ENCODE measurements at places on chromosomes 7 and 10.

- no peak for DNase-seq
Observed at GRCh38 chr7:23530405-23530804, 1.4 kb downstream of the TRA2A start.

GRCh38 chr7:2288503-2288902 is 25.7 kb downstream of the SNX8 start:
- DNase-seq, result no peak

- no peak for DNase-seq
Observed at GRCh38 chr7:32043688-32044087, 26.5 kb downstream of the PDE1C start.

GRCh38 chr10:94192974-94193373 is 169.8 kb downstream of the NOC3L start:
- no peak for DNase-seq

DNA sequence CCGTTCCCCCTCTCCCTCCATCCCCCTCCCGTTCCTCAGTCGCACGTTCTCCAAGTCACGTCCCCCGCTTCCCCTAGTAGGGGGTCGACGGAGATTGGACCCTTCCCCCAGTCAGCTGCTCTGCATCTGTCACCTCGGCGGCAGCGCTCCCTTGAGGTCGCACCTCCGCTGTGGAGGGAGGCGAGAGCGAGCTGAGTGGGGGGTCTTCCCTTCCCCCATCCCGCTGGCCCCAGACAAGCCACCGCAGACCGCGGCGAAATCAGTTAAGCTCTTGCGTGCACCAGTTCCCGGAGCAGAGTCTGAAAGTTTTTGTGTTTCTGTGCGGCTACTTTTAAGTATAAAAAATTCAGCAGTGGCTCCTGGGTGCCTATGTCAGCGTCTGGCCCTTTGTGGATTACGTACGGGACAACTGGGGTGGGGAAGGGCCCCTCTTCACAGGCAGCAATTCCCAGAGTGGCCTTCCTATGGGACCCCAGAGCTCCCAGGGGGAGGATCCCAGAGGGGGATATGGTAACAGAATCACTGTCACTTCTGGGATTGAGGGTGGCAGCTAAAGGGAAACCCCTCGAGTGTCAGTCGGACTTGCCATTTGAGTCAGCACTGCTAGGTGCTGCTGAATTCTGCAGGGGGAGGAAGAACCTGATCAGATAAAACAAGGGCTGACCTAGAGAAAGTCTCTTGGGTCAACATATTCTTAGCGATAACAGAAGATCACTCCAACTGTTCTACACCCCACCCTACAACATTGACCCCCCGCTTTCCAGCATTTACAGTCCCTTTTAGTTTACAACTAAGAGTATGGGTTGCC is 12.5 kb upstream of the DDIT4 start:
- DNase-seq, result peak; percentile 62

DNA sequence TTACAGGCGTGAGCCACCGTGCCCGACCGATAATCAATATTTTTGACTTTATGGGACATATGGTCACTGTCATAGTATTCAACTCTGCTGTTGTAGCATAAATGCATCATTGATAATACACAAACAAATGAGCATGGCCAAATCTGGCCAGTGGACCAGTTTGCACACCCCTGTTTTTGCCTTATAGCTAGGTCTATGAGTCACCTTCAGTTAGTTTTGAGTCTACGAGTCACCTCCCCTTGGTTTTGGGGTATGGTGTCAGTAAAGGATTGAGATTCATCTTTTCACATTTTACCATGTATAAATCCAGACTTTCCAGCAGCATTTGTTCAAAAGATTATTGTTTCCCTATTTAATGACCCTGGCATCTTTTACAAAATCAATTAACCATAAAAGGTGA is 362.5 kb upstream of the NRP1 start:
- DNase-seq, result no peak

DNA sequence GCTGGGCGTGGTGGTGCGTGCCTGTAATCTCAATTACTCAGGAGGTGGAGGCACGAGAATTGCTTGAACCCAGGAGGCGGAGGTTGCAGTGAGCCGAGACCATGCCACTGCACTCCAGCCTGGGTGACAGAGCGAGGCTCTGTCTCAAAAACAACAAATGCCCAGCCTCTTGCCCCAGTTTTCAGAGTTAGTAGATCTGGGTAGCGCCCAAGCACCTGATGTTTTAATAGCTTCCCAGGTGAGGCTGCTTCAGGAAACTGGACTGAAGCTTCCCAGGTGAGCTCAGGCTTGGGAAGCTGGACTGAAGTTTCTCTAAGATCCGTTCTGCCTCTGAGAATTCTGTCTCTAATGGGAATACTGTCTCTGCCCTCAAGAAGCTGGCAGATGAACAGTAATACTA is 12.2 kb downstream of the RPS24 start:
- no peak for DNase-seq

- no peak for DNase-seq
Observed at GRCh38 chr7:32163896-32164295, 93.7 kb upstream of the PDE1C start.

- DNase-seq, result no peak
Observed at GRCh38 chr7:8371742-8372141, 61.7 kb upstream of the NXPH1 start.

DNA sequence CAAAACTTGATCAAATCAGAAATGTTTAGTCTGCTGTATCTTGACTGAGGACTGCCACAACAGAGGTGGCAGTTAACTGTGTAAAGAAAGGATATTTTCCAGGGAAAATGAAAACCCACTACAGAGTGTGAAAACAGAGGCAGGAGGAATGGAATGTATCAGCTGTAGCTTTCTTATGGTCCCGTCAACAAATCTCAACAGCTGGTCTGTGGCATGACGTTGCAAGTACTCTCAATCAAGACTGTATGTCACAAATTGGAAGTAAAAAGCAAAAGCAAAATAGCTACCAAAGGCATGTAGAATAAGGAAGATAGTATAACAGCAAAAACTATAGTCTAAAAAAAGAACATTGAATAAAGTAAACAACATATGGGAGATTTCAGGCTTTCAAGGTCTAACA is 123.5 kb downstream of the KMT2C start:
- no peak for DNase-seq

DNA sequence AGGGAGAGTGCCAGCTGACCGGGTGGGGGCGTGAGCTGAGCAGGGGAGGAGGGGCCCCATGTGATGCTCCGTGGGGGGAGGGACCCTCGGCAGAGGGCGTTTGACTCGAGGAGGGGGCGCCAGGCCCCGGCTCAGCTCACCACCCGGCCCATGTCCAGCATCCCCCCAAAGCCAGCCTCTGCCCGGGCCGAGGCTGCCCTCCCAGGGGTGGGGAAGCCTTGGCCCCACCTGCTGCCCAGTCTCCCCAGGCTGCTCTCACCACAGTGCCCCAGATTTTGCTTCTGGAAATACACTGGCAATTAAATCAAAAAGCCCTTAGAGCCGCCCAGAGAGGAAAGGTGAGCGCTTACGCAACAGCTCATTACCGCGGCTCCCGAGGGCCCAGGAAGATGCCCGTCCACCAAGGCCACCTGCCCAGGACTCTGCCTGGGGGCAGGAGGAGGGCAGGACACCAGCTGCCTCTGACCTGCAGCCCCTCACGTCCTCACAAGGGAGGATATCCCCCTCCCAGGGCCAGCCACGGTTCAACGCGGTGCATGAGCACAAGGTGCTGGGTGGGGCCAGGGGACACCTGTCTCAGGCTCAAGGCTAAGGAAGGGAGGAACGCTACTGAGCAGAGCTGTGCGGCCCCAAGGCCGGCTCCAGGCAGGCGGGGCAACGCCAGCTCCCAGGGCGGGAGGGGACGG is 70.0 kb upstream of the INPP5A start:
- no peak for DNase-seq

DNA sequence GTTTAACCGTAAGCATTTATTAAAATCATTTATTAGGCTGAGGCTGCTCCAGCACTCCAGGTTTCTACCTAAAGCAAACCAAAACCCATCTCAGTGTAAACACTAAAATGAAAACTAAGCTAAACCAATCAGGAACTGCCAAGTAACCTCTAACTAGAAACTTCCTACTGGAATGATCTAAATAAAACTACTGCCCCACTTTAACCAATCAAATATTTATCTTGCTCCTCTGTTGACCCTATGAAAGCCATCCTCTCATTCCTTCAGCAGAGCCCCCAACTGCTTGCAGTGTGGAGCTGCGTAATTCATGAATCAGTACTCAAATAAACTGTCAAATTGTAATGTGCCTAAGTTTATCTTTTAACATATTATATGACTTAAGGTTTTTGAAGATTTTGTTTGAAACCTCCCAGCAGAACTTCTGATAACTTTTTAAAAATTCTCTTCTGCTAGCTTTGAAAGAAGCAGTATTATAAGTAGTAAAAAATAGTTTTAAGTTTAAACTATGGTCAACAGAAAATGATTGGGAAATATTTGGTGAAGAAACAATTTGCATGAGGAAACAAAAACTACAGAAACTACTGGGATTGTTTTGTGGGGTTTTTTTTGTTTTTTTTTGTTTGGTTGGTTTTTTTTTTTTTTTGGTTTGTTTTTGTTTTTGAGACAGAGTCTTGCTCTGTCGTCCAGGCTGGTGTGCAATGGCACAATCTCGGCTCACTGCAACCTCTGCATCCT is 47.4 kb downstream of the GPR37 start:
- no peak for DNase-seq

- DNase-seq, result no peak
Observed at GRCh38 chr7:70833726-70834125, 298.2 kb upstream of the GALNT17 start.

GRCh38 chr10:117754770-117755658 is 212.5 kb downstream of the EMX2 start:
- DNase-seq, result no peak

DNA sequence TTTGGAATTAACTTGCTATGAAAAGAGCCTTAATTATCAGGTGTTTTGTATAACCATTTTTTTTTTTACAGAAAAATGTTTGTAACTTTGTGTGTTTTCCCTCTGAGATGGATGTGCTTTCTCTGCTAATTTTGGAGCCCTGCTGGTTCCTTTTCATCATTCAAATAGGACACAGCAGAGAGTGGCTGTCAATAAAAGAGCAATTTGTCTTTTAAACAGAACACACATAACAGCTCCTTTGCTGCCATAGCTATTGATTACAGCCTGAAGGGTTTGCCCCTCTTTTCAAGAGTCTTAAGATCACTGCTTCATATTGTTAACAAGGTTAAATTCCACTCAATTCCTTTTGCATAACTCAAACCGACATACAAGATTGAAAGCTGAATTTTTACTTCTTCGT is 187.2 kb upstream of the MBL2 start:
- no peak for DNase-seq

DNA sequence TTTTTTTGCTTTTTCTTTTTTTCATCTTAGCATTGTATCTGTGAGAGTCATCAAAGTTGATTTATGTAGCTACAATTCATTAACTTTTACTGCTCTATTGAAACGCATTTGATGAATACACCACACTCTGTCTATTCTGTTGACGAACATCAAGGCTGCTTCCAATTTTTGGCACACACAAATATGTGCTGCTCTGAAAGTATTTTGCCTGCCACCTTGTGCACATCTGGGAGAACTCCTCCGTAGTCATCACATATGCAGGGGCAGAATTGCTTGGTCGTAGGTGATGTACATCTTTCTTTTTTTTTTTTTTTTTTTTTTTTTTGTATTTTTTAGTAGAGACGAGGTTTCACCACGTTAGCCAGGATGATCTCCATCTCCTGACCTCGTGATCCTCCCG is 796.8 kb downstream of the KCNMA1 start:
- no peak for DNase-seq

- DNase-seq, result no peak
Observed at GRCh38 chr10:124559372-124560132, 97.9 kb downstream of the LHPP start.

- DNase-seq, result no peak
Observed at GRCh38 chr10:47346581-47347302, 1.4 kb upstream of the RBP3 start.

DNA sequence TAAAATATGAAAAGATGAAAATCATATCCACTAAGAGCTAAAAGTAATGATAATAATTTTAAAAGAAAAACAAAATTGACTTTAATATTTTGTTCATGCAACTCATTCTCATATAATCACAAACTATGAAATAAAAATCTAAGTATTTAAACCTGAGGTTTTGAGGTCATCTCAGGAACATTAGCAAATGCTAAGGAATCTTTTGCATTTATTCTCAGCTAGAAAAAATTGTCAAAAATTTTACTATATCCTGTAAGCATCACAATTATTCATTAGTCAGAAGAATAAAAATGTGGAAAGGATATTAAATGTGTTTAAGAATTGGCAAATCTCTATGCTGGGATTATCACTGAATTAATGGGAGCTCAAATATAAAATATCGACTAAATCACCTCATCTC is 36.8 kb upstream of the TAX1BP1 start:
- no peak for DNase-seq

GRCh38 chr10:36441557-36441956 is 683.8 kb upstream of the ANKRD30A start:
- no peak for DNase-seq

- DNase-seq, result no peak
Observed at GRCh38 chr7:23055582-23056178, 41.8 kb upstream of the HYCC1 start.

DNA sequence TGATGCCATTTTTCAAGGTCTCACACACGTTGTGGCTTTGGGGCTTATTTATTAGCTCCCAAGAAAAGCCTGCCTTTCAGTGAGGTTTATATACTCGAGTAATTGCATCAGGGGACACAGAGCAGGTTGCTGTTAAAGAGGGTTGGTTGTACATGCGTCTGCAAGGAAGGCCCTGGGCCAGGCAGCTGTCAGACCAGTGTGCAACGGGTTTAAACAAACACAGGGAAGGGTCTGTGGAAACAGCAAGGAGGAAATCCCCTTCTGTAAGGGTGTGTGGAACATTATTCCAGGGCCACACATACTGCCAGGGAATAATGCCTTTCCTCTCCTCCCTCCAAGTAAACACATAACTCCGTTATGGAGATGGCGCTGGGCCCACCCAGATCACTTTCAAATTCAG is 1.7 kb upstream of the CHST15 start:
- no peak for DNase-seq

DNA sequence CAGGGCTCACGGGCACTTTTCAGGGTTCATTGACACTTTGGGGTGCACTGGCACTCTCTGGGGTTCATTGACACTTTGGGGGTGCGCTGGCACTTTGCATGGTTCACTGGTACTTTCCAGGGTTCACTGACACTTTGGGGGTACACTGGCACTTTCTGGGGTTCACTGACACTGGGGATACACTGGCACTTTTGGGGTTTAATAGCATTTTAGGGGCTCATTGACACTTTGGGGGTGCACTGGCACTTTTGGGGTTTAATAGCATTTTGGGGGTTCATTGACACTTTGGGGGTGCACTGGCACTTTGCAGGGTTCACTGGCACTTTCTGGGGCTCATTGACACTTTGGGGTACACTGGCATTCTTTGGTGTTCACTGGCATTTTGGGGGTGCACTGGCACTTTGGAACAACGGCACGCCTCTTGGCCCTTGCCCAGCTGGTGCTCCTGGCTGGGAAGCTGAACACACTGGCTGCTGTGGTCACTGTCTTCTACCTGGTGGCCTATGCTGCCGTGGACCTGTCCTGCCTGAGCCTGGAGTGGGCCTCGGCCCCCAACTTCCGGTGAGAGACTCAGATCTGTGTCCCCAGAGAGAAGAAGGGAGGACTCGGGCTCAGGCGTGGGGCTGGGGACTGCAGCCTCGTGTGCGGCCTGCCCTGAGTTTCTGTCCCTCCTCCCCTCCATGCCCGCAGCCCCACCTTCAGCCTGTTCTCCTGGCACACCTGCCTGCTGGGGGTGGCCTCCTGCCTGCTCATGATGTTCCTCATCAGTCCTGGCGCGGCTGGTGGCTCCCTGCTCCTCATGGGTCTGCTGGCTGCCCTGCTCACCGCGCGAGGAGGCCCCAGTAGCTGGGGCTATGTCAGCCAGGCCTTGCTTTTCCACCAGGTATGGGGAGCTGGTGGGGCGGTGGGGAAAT is 6.2 kb upstream of the TRIP6 start:
- no peak for DNase-seq
